ENCODE measurements at places on chromosomes 3 and 15.
A peak's percentile ranks its signal among the peaks of the same experiment; 100 is the strongest.

GRCh38 chr15:78129751-78130287 lies 1.4 kb downstream of the CIB2 start:
- no peak for DNase-seq

- DNase-seq: no peak
These were observed 7.9 kb upstream of the PIK3CB start for GRCh38 chr3:138842483-138843188.

GRCh38 chr15:72833561-72833960 lies 50.0 kb upstream of the ADPGK start:
- DNase-seq: no peak

DNA sequence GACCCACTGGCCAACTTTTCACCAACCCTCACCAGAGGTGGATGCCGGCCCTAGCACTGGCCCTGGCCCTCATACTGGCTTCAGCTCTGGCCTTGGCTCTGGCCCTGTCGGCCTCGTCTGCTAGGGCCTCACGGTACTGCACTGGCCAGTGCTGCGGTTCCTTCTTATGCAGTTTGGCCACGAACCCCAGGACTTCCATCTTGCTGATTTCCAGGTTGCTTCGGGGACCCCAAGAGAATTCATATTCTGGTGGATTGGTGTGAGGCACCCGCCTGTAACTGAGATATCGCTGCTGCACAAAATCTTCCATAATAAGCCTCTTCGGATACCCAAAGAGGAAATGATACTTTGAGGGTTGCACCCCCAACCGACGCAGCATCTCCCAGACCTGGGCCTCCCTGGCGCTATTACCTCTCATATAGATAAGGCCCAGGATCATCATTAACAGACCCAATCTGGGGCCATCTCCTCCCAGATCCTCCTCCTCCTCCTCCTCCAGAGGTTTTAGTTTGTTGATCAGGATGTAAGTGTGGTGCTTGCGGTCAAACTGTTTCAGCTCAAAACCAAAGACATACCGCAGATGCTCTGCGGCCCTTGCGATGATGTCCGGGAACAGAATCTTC lies 883 bp downstream of the MAGEF1 start:
- no peak for DNase-seq

DNA sequence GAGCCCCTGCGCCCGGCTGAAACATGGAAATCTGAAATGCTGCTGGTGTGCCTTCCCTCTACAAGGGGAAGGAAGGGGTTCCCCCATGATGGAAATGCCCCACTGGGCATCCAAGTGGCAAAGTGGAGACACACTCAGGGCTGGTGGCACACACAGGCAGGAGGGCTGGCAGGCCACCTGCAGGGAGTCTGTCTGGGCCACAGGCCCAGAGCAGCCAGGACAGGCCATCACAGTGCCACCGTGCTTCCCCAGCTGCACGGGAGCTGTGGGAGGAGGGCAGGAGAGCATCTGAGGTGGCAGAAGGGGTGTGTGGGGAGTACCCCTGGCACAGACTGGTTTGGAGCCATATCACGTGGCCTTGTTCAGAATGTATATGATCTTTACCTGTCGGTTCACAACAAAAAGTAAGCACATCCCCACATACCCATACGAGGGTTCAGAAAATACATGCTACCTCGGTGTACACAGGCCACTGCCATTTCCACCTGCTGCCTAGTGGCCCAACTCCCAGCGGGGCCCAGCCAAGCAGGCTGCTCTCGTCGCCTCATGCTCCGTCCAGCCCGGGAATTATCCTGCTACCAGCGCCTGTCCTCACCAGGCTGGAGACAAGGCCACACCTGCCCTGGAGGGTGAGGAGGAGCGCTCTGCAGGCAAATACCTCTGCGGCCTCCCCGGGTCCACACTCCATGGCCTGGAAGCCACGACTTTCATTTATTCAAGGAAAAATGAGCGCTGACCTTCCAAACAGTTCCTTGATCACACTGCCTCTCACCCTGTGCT lies 22.6 kb upstream of the DUSP7 start:
- no peak for DNase-seq

GRCh38 chr3:78507196-78507984 lies 1260.4 kb downstream of the ROBO1 start:
- no peak for DNase-seq

DNA sequence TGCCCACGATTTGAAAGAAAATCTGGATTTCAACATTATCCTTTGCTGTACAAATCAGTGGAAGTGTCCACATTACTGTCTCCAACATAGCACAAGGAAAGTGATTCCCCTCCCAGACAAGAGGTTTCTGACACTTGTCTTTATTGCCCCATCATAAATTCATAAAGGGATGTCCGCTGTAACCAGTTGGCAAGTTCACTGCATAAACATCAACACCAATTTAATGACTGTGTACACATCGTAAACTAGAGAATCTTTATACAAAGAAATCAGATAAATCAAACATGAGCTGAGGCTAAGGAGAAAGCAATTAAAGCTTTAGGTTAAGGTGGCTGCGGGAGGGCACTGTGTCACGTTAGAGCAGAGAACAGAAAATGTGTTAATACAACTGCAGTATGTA lies 129.8 kb downstream of the MEIS2 start:
- DNase-seq: no peak

GRCh38 chr15:41847981-41848380 lies 9.3 kb downstream of the PLA2G4B start:
- DNase-seq: no peak

- peak; percentile 91 for DNase-seq
These were observed 137.6 kb downstream of the PEAK1 start for GRCh38 chr15:77282333-77282732.

- no peak for DNase-seq
These were observed 34.8 kb upstream of the RASA2 start for GRCh38 chr3:141452045-141452444.

DNA sequence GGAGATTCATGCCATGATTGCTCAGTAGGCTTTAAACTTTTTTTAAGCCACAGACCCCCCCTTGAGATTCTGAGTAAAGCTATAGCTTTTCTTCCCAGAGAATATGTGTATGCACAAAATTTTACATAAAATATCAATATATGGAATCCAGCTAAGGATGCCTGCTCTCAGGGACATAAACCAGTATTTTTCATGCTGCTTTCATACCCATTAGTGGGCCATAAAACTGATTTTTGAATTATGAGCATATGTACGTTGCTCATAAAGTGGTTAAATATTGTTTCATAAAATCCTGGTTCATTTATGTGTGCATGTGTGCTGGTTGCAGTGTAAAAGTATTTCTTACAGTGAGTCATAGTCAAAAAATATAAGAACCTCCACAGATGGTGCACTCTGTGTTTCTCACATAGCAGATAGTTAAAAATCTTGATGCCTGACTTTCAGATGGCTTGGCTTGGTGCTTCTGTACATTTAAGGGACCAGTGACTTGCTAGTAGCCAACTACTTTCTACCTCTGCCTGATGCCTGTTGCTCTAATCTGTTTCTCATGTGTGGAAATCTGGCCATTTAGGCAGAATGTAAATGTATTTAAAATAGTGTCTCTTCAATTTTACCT lies 71.9 kb downstream of the ARHGEF26 start:
- no peak for DNase-seq

DNA sequence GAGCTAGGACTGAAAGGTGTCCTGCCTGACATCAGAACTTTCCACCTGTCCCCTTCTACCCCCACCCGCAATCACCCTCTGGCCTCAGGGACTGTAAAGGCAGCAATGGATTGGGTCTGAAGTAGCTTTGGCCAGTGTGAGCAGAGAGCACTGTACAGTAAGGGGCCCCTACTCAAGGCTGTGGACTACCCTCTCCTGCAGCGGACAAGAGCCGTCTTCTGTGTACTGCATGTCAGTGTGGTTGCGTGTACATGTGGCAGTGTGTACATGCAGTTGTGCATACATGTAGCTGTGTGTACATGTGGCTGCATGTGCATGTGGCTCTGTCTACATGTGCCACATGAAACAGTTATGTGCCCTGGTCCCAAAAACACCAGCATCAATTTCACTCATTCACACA lies 205.9 kb upstream of the LINGO1 start:
- no peak for DNase-seq

- DNase-seq: no peak
These were observed 20.8 kb downstream of the VGLL4 start for GRCh38 chr3:11622586-11623550.

DNA sequence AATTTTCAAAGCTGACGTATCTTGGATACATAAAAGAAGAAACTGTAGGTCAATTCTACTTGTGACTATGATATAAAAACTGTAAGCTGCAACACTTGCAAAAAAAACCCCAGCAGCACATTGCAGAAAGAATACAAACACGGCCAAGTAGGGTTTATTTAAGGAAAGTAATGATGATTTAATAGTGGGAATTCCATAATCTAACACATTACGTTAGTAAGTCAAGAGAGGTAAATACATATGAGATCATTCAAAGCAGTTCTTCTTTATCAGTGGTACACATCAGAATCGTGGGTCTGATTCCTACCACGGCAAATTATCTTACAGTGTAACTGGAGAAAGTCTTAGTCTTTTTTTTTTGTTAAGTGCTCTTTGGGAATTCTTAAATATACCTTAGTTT lies 292.4 kb upstream of the WNT5A start:
- no peak for DNase-seq

- no peak for DNase-seq
These were observed 860.5 kb downstream of the DIPK2A start for GRCh38 chr3:144831955-144832716.

DNA sequence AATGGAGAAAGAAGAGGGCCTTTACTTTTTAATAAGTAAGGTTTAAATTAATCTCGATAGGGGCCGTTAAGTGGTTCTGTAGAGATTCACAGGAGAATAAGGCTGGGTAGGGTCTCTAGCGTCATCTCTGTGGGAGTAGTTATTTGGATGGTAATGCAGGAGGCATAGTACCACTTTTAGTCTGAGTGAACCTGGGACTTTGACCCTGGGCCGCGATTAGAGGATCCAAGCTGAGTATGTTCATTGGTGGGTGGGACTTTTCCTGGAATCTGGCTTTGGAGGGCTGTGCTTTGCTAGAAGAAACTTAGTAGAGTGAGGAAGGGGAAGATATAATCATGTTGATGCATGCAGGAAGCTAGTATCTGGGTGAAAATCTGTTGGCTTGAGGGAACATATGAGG lies 4.0 kb downstream of the LPP start:
- no peak for DNase-seq

DNA sequence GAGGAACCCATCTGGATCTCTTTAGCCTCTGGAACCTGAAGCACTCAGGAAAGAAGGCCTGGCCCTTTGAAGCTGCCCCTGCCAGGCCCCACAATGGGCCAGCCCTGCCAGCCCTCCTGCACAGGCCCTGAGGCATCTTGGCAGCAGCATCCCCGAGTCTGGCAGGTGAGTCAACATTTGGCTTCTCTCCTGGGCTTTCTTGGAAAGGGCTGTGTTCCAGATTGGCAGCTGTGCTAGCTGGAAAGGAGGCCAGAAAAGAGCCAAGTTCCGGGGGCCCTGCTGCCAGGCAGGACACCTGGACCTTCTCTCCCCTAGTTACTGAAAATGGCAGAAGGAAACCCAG lies 187.2 kb downstream of the SHQ1 start:
- peak; percentile 75 for DNase-seq

- no peak for DNase-seq
These were observed 25.3 kb downstream of the FBXO22 start for GRCh38 chr15:75928680-75929608.

DNA sequence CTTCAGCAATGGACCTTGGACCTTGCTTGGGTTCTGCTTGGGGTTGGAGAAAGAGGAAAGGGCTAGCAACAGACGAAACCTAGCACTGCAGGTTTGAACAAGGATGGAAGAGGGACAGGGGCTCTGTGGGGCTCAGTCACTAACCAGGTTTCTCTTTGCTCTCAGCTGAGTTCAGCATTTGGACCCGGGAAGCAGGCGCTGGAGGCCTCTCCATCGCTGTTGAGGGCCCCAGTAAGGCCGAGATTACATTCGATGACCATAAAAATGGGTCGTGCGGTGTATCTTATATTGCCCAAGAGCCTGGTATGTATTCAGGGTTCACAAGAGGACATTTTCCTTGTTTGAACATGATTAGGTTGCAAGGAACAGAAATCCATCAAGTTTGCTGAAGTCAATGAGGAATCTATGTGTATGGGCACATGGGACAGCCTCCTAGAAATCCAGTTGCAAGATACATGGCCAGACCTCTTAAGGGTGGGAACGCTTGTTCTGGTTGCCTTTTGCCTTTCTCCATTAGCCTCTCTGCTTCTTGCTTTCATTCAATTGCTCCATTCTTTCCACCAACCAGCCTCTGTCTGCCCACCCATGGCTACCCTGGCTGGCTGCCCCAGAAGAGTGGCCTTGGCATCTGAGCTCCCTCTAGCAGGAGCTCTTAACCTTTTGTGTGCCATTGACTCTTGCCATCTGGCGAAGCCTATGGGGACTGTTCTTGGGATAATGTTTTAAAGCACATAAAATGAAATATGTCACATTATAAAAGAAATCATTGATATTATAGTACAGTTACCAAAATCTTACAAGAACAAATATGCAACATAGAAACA lies 55.9 kb downstream of the DNASE1L3 start:
- no peak for DNase-seq

DNA sequence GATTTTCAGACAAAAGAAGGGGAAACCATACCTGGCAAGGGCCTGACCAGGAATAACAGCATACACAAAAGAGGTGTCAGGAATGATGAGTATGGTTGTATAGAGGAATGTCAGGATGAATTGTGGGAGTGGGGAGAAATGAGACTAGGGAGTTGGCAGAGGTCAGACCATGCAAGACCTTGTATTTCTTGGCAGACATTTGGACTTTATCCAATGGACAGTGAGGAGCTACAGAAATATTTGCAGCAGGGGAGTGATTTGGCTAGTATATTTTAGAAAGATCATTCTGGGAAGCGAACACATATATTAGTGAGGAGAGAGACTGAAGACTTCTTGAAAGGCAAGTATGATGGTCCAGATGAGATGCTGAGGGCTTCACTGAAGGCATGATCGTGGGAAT lies 25.4 kb upstream of the ALPK3 start:
- no peak for DNase-seq

DNA sequence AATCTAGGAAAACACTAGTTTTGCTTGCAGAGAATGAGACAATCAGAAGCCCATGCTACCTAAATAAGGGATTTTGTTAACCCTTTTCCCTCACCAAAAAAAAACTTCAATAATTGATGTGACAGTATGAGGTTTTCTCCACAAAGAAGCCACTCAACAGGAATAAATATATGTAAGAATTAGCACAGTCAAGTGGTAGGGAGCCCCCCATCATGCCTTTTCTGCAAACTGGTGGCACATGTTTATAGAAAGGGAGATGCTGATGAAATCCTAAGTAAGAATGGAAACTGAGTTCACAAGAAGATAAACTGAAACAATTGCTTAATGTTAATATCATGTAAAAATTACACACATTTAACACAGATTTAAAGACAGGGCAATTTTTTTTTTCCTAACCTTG lies 51.0 kb downstream of the PHC3 start:
- DNase-seq: no peak

GRCh38 chr3:167450675-167451074 lies 23.2 kb downstream of the SERPINI2 start:
- DNase-seq: no peak

DNA sequence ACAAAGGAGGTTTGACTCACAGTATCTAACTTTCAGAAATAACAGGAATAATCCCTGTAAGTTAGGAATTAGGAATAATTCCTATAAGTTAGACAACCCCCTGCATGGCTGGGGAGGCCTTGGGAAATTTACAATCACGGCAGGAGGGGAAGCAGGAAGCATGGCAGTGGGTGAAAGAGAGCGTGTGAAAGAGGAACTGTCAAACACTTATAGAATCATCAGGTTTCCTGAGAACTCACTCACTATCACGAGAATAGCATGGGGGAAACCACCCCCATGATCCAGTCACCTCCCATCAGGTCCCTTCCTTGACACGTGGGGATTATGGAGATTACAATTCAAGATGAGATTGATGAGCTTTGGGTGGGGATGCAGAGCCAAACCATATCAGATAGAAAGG lies 385.5 kb downstream of the IL20RB start:
- DNase-seq: no peak

Data from AG09309 (cell line).